ENCODE measurements at places on chromosomes 12 and 14.

DNA sequence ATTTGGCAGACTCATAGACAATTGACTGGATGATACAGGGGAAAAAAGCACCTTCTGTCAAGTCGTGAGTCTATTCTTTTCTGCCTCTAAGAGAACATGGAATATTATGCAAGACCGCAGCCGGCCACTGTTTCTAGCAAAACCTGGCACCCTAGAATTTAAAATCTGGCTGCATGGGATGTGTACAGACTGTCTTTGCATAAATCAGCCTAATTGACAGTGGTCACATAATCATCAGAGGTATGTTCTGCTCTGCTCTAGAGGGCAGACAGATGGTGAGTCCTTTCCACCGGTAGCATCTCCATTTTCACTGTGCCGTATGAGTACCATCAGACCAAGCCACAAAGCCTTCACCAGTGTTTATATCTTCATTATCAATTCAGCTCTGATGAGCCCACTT lies 80.6 kb downstream of the KCNK10 start:
- no peak for DNase-seq

DNA sequence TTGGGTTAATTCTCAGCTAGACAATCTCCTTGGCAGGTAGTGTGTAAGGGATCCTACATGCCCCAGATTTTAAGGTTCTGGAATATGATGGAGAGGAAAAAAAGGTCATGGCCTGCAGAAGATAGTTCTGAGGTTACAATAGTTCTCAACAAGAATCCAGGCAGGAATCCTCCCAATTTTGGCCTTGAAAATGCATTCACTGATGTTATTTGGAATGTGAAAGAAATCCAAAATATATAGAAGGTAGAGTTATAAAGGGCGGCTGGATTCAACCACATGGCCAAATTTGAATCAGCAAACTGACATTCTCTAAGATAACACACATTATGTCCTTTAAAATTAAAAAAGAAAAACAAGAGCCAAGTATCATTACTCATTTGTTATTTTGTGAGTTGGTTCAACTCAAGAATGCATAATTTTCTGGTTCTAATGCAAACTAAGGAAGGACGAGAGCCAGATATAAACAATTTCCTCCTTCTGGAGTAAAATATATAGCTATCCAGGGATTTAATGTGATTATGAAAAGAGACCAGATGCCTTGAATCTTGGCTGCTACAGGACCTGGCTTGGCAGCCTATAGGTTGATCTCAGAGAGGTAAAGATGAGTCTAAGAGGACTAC lies 177.0 kb upstream of the G2E3 start:
- no peak for DNase-seq

GRCh38 chr12:72273851-72274351 lies 1.7 kb downstream of the TRHDE start:
- no peak for DNase-seq

- no peak for DNase-seq
Observed at GRCh38 chr12:71448150-71448581, 8.6 kb downstream of the LGR5 start.

DNA sequence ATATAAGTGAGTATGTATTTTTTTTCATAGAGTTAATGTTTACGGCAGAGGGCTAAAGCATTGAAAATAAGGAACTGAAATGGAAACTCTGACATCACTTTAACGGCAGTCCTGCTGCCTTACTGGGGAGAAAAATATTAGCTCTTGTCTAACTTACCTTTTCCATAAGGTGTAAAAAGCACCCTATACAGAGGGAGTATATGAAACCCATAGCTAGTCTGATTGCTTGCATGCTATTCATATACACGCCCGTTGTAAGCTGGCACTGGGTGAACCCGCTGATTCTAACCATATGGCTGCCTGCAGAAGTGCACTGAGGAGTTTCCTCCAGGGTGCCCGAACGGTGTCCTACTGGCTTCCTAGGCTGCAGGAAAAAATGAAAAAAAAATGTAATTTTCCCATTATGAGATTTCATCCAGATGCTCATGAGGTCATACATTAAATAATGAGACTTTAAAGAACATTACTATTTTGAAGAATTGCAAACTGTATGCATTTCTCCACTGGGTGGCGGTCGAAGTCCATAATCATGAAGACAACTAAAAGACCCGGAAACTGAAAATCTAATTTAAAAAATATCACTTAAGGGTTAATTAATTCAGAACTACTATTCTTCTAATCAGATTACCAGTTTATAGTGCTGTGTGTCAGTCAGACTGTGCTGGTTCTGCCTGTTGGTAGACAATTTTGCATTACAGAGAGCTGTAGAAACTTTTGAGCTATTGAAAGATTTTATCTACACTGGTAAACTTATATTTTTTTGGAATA lies 144.7 kb downstream of the ALX1 start:
- peak; percentile 9 for DNase-seq

DNA sequence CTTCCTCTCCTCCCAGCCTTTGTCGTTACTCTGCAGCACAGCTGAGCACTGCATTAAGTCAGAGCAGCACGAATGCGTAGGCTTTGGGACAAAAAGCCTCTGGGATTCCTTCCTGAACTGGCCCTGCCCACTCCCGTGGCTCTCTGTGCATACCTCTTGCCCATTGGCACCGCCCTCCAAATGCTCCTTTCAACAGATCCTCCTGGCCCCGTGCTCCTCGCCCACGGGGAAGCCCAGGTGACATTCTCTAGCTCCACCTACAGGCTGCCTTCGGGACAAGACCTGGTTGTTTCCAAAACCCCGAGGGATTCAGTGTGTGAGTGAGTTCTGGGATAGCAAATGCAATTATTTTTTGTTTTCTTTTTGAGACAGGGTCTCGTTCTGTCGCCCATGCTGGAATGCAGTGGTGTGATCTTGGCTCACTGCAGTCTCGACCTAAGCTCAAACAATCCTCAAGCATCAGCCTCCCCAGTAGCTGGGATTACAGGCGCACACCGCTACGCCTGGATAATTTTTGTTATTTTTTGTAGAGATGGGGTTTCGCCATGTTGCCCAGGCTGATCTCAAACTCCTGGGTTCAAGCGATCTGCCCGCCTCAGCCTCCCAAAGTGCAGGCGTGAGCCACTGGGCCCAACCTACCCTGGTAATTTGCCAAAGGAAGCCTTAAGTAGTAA lies 17.9 kb upstream of the TDRD9 start:
- DNase-seq, result peak; percentile 74

- no peak for DNase-seq
Observed at GRCh38 chr12:53956251-53956887, 1.7 kb downstream of the HOXC12 start.

DNA sequence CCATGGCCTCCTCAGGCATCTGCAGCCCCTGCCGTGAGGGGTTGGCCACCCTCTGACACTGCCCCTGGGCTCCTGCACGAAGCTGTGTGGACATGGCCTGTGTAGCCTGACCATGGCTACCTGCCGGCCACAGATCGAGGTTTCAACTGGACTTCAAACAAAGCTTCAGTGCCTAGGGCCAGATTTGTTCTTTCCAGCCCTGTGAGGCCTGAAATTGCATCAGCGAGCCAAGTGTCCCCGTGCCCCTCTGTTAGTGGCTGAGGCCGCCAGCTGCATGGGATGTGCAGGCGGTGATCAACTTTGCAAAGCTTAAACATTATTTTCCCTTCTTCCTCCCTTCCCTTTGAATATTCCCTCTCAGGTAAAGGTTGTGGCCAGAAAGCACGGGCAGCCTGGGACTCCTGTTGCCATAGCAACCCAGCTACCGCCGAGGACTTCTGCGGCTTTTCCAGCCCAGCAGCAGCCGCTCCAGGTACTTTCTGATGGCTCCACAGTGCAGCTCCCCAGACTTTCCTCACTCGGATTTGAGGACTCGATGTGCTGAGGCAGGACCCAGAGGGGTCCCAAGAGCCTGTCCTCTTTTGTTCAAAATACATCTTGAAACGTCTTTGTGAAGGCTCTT lies 35.8 kb downstream of the DDX51 start:
- DNase-seq, result no peak

GRCh38 chr12:126960709-126961108 lies 1306.3 kb upstream of the TMEM132C start:
- no peak for DNase-seq

- DNase-seq, result no peak
Observed at GRCh38 chr12:81942594-81942993, 183.4 kb upstream of the PPFIA2 start.

DNA sequence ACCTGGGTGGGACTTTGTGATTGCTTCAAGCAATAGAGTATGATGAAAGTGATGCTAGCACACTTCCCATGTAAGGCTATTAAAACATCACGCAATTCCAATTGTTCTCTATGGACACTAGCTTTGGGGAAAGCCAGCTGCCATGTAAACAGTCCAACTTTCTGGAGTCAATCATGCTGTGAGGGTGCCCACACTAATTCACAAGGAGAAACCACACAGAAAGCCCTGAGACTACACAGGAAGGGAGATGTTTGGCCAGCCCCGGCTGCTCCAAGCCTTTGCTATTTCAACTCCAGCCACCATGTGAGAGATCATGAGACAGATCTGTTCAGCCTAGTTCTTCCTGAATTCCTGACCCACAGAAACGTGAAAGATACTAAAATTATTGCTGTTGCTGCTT lies 96.3 kb downstream of the ST8SIA1 start:
- no peak for DNase-seq

GRCh38 chr12:12786706-12787601 lies 1.5 kb downstream of the APOLD1 start:
- DNase-seq, result peak; percentile 65

DNA sequence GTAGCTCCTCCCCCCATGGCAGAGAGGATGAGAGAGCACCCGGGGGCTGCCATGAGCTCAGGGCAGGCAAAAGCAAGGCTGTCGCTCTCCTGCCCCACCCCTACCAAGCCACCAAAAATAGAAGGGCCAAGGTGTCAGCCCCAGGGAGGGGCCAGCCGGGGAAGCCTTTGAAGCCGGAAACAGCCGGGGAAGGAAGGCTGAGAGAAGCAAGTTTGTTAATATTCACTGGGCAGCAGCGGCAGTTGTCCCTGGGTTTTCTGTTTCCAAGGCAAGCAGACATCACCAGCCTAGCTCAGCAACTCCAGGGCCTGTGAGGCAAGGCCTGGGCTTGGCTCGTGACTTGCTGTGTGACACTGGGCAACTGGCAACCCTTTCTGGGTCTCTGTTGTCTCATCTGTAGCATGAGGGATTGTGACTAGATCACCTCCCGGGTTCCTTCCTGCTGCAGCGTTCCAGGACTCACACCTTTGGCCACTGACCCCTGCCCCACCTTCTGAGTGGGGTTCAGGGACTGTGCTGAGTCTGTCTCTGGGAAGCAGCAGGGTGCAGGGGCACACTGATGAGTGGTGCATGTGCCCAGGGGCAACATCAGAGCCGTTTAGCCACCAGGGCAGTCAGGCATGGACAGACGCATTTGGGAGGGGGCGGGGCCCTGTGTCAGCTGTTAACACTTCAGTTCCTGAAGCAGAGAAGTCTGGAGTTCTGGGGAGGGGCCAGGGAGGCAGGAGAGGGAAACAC lies 24.3 kb downstream of the SYNDIG1L start:
- no peak for DNase-seq

DNA sequence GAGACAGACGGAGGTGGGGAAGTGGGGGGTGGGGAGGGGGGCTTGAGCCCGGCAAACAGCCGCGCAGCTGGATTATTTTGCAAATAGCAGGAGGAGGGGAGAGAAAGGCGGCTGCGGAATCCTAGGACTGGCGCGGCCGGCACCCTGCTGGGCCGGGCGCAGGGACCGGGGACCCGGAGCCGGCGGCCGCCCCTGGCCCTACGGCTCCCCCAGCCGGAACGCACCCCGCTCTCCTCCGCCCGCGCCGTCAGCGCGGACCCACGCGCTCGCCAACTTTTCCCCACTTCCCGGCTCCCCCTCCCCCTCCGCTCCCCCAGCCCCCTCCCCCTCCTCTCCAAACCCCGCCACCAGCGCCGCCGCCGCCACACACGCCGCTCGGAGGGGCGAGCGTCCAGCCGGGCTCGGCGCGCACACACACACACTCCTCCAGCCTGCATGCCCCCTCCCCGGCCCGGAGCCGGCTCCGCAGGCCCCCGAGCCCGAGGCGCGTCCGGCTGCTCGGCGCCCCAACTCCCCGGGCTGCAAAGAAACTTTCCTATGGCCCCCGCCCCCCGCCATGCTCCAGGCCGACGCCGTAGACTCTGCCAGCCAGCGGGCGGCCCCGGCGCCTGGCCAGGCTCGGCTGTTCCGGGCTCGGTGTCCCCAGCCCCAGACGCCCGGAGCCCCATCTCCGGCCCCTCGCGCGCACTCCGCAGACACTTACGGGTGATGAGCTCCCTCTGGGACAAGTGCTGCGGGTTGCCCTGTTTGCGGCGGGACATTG lies 1.4 kb downstream of the BCL11B start:
- no peak for DNase-seq
